ENCODE measurements at places on chromosomes 2 and 18. TPM values are rescaled to one million over a fixed set of nuclear protein-coding genes. Genes with fewer than 3 reads are reported as not detected.

GPR75 gene
- total RNA-seq: 5.4 TPM

ST6GAL2 gene
- not detected for total RNA-seq

LAMA3 gene
- total RNA-seq: not detected

MYO1B gene
- total RNA-seq: 0.96 TPM

LIPG gene
- total RNA-seq: not detected

MRPL44 gene
- 26.5 TPM for total RNA-seq

LBX2 gene
- not detected for total RNA-seq

EPC2 gene
- 91.1 TPM for total RNA-seq

PCGF1 gene
- total RNA-seq: 33.1 TPM

BOLL gene
- not detected for total RNA-seq

GRB14 gene
- total RNA-seq: not detected

ZDBF2 gene
- 15.8 TPM for total RNA-seq

SCN2A gene
- total RNA-seq: not detected

AGXT gene
- total RNA-seq: not detected

CYP27A1 gene
- 0.31 TPM for total RNA-seq

GPC1 gene
- total RNA-seq: 0.99 TPM

CIB4 gene
- total RNA-seq: not detected
